Posterior vena cava (tissue), 2 donors: ENCODE measurements at places on chromosomes 12 and 14.

GRCh38 chr12:62934239-62934798 is 631 bp downstream of the PPM1H start:
- peak; percentile 86 for DNase-seq

DNA sequence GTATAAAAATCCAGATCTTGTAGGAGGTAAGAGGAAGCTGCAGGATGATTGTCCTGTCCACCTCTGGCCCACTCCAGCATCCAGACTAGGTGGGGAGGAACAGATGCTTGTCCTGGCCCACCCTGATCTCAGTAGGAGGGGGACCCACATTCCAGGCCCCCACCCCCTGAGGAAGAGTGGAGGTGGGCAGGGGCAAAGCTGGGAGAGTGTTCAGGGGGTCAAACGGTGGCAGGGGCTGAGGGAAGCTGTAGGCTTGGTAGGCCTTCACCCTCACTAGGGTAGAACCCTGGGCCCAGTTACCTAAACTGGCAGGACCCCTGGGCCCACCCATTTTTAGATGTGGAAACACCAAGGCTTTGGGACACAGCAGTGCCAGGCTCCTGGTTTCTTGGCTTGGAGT is 4.1 kb downstream of the SLC48A1 start:
- peak; percentile 75 for DNase-seq

GRCh38 chr12:1108276-1108675 is 117.3 kb downstream of the ERC1 start:
- DNase-seq: no peak

DNA sequence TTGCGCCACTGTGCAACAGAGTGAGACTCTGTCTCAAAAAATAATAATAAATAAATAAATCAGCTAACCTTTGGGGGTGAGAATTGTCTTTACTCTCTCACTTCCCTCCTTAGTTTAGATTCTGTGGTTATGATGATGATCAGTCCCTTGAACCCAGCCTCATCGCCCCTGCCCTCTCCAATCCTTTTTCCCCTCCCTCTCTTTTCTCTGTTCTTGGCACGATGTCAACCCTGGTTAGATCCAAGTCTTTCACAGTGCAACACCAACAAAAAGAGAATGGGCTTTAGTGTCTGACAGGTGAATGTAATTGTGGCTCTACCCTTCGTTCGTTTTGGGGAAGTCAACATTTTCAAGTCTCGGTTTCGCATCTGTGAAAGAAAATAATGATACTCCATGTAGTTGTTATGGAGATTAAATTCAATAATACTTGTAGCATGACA is 59.0 kb downstream of the NTN4 start:
- no peak for DNase-seq

DNA sequence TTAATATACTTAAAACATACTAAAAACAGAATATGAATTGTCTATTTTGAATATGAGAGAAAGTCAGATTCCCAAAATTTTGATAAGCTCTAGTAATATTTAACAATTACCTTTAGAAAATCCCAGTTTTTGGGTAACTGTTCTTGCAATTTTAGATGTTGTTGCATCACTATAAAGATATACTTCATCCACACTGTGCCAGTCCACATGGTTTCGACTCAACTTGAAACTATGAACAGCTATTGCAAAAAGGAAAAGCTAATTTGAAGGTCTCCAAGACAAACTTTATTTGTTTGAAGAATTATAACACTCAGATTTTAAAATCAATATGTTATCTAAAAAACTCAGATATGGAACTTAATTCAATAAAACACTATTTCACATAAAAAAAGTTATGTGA is 59.9 kb downstream of the DDHD1 start:
- DNase-seq: no peak

- no peak for DNase-seq
These were observed 66.1 kb downstream of the FRMD6 start for GRCh38 chr14:51717766-51718165.

DNA sequence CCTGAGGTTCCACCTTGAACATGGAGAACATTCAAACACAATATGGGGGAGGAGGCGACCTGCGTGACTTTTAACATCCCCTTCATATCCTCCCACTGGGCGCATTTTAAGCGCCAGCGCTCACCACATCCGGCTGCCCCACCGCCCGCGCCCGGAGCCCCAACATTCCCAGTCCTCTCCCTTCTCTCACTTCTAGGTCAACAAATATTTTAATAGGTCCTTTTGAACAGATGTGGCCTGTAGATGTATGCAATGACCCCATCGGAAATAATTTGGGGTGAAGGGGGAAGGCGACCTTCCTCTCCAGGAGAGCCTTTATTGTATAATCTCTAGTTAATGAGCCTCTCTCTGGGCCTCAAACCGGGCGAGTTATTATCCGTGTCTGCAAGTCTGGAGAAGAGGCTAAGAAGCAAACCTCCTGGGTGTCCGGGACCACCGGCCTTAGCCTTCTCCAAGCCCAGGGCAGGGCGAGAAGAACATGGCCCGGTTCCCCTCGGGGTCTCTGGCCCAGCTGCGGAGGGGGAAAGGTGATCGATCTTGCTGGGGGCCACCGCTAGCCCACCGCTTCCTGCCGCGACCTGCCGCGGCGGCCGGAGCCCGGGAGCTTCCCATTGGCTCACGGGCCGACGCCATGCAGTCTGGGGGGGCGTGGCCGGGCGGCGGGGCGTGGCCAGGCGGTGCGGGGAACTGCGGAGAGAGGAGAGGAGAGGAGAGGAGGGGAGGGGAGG is 83.2 kb upstream of the HMGA2 start:
- peak; percentile 84 for DNase-seq

GRCh38 chr14:37013078-37013477 is 159.3 kb downstream of the SLC25A21 start:
- no peak for DNase-seq

GRCh38 chr14:54396183-54396492 is 669 bp upstream of the CDKN3 start:
- no peak for DNase-seq

DNA sequence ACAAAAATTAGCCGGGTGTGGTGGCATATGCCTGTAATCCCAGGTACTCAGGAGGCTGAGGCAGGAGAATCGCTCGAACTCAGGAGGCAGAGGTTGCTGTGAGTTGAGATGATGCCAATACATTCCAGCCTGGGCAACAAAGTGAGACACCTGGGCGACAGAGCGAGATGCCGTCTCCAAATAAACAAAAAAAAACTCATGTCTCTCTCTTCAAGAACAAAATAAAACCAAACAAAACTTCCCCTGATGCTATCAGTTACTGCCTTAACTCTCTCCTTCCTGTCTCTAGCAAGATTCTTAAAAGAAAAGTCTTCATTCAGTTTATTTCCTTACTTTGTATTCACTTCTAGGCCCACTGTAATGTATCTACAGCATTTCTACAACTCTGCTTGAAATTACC is 20.8 kb downstream of the KLHL28 start:
- DNase-seq: no peak

GRCh38 chr14:20035449-20035848 is 389 bp downstream of the OR4K13 start:
- no peak for DNase-seq

DNA sequence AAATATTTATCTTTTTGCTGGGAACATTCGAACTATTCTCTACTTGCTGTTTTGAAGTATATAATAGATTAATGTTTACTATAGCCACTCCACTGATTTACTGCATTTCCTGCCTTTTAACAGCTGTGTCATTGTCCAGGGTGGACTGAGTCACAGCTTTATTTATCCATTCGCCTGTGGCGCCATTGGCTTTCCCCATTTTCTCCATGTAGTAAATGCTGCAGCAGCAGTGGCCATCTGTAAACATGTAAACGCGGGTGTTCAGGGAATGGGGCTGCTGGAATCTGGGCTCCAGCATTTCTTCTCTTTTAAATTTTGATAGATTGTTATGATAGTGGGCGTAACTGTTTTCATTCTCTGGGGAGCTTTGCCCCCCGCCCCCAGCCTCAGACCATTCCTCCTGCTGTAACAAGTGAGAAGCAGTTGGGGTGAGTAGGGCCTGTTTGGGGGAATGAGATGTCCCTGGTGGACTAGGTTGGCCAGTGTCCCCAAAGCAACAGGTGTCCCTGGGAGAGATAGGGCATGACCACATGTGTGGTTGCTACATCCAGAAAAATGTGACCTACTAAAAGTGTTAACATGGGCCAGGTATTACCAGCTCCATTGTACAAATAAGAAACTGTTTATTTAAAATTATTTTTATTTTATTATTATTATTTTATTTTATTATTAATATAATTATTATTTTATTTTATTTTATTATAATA is 32.9 kb downstream of the RIN3 start:
- no peak for DNase-seq

- DNase-seq: no peak
These were observed 7.5 kb downstream of the PRICKLE1 start for GRCh38 chr12:42582050-42582449.

DNA sequence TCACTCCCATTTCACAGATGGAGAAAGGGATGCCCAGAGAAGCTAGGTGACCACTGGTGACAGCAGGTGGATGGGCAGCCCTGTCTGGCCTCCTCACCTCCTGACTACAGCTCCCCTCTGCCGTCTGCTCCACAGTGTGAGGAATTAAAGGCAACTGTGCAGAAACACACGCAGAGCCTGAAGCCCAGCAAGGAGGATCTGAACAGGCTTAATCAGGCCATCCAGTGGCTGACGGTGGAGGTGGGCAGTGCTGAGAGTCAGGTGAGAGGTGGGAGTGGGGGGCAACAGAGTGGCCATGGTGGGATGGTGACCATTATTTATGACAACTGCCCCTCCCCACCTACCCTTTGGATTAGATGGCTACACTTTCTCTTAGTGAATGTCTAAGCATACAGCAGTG is 1.2 kb downstream of the KRT86 start:
- no peak for DNase-seq

DNA sequence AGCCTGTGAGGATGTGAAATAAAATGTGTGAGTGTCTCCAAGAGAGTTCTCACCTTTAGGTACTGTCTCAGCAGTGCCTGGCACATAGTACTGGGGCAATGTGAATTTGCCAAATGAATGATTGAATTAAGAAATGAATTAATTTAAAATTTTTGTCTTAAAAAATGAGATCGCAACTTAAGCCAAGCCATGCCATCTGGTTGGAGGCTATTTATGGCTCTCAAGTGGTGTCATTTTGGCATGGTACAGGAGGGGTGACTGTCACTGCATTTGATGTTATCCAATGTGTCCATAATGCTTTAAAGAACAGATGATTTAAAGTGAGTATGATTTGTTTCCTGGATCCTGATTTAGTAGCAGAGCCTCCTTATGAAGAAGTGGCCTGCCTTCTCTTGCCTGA is 80.3 kb downstream of the SRGAP1 start:
- no peak for DNase-seq

- DNase-seq: no peak
These were observed 39.3 kb downstream of the GLT8D2 start for GRCh38 chr12:104010606-104011169.

- DNase-seq: no peak
These were observed 150.7 kb downstream of the CAND1 start for GRCh38 chr12:67419810-67420209.

GRCh38 chr12:44837114-44837755 is 38.9 kb downstream of the NELL2 start:
- DNase-seq: no peak

DNA sequence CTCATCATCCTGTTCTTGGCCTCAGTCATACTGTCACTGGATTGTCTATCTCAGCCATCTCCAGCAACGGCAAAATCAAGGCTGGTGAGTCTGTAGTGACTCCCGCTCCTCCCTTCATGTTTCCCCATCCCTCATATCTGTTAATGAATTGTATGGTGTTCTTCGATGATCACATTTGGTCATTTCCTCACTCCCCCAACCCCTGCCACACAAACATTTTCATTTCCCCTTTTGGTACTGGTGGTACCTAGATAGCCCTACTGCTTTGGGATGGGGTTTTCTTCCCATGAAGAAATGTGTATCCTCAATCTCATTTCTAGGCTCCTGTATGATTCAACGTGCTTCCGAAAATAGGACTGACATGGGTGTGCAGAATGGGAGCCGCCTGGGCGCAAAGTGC is 2.7 kb upstream of the KLHL33 start:
- no peak for DNase-seq

GRCh38 chr12:132804426-132804861 is 24.2 kb downstream of the GOLGA3 start:
- DNase-seq: no peak

DNA sequence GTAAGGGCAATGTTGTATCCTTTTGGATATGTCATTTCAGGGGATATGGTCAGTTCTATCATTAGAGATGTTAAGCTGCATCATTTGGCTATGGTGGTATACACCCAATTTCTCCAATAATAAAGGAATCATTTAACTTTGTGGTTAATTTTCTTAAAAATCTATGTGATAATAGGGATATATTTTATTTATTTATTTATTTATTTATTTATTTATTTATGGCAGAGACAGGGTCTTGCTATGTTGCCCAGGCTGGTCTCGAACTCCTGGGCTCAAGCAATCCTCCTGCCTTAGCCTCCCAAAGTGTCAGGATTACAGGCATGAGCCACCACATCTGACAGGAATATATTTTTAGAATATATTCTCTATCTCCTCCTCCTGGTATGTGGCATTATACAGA is 85.7 kb downstream of the EML5 start:
- DNase-seq: no peak

DNA sequence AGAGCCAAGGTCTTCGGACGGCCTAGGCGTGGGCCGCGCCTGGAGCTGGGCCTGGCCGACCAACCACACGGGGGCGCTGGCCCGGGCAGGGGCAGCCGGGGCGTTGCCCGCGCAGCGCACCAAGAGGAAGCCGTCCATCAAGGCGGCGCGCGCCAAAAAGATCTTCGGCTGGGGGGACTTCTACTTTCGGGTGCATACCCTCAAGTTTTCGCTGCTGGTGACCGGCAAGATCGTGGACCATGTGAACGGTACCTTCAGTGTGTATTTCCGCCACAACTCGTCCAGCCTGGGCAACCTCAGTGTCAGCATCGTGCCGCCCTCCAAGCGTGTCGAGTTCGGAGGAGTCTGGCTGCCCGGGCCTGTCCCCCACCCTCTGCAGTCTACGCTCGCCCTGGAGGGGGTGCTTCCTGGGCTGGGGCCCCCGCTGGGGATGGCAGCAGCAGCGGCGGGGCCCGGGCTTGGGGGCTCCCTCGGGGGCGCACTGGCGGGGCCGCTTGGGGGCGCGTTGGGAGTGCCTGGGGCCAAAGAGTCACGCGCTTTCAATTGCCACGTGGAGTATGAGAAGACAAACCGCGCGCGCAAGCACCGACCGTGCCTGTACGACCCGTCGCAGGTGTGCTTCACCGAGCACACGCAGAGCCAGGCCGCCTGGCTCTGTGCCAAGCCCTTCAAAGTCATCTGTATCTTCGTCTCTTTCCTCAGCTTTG is 4.4 kb upstream of the SHMT2 start:
- no peak for DNase-seq

DNA sequence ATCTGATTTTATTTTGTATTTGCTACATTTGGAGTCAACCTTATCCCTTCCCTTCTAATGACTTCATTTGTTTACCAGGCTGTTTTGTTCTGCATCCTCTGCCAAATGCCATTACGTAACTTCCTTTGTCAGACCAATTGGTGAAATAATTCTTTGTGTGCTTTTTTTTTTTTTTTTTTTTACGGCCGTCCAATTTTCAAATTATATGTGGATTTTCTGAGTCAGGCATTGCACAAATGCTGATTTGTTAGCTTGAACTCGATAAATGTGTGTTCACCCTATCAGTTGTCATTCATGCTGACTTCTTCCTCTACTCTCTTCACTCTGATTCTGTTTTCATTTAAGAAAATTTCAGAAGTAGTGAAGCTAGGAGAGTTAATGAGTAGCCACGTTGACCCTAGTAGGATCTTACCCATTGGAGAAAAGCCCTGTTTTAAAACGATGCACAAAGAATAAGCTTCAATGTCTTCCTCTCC is 386.2 kb downstream of the DIO2 start:
- no peak for DNase-seq

- DNase-seq: no peak
These were observed 6.7 kb downstream of the DDX47 start for GRCh38 chr12:12819752-12820311.
